ENCODE measurements at places on chromosomes 2 and 18. TPM values are rescaled to one million over a fixed set of nuclear protein-coding genes. Genes with fewer than 3 reads are reported as not detected.

Gene IL36A
- not detected for total RNA-seq

Gene CCBE1
- 21.7 TPM for total RNA-seq

Gene IL36G
- not detected for total RNA-seq

Gene POLR1A
- total RNA-seq = 9.5 TPM

Gene ERBB4
- total RNA-seq = not detected

Gene CABYR
- total RNA-seq = 3.6 TPM

Gene HOXD3
- total RNA-seq = 0.14 TPM

Gene B4GALT6
- total RNA-seq = 2.5 TPM

Gene MROH2A
- under 0.01 TPM for total RNA-seq

Gene IL18R1
- 1.5 TPM for total RNA-seq

Gene CGREF1
- 7.0 TPM for total RNA-seq

Gene KCNIP3
- total RNA-seq = 0.57 TPM

Gene DOK6
- 7.3 TPM for total RNA-seq

Gene FAM161A
- 1.9 TPM for total RNA-seq

Gene IGFBP2
- 4.7 TPM for total RNA-seq

Gene COL4A3
- total RNA-seq = 0.18 TPM

Gene OSR1
- total RNA-seq = 36.5 TPM

Gene STPG4
- 0.37 TPM for total RNA-seq

Gene GCA
- 3.7 TPM for total RNA-seq

Gene SPATA3
- total RNA-seq = not detected

Gene PDCD1
- not detected for total RNA-seq

Gene DSG2
- 2.3 TPM for total RNA-seq

Gene SERPINB7
- 1.4 TPM for total RNA-seq

Gene MGAT5
- 20.5 TPM for total RNA-seq

Gene ZNF804A
- 2.0 TPM for total RNA-seq

Gene ATL2
- total RNA-seq = 40.7 TPM

Gene FOXD4L1
- total RNA-seq = 0.09 TPM

Gene MRPL53
- total RNA-seq = 43.3 TPM

Gene MFSD2B
- total RNA-seq = 0.28 TPM

Gene LIMS2
- 3.1 TPM for total RNA-seq

Gene DSC2
- total RNA-seq = not detected

Gene CTAGE1
- total RNA-seq = not detected

Gene MEP1B
- not detected for total RNA-seq

Gene ABCA12
- total RNA-seq = under 0.01 TPM

Gene HPCAL1
- 14.9 TPM for total RNA-seq

Gene CCNYL1
- 6.7 TPM for total RNA-seq

Gene FN1
- total RNA-seq = 808 TPM

Gene LOXHD1
- not detected for total RNA-seq

Gene ANKRD29
- 7.3 TPM for total RNA-seq

Gene KATNAL2
- total RNA-seq = 3.6 TPM

Gene EMILIN1
- total RNA-seq = 242 TPM

Gene KANSL1L
- 18.6 TPM for total RNA-seq

Gene FRZB
- 0.09 TPM for total RNA-seq

Gene RGPD4
- total RNA-seq = not detected

Gene HOXD9
- 0.28 TPM for total RNA-seq

Gene CEBPZOS
- total RNA-seq = 9.1 TPM

Gene LONRF2
- 0.28 TPM for total RNA-seq

Gene ELOA2
- not detected for total RNA-seq

Gene ATP5F1A
- total RNA-seq = 765 TPM

Gene ANKRD30B
- under 0.01 TPM for total RNA-seq

Gene C2orf81
- 0.57 TPM for total RNA-seq

Gene TCF4
- total RNA-seq = 63.3 TPM

Gene CFAP53
- total RNA-seq = 0.71 TPM

Gene R3HDM1
- total RNA-seq = 4.3 TPM

Gene MRO
- total RNA-seq = 0.18 TPM

Gene SATB2
- 19.0 TPM for total RNA-seq

Gene REG1B
- total RNA-seq = not detected

Gene MYOM1
- 1.3 TPM for total RNA-seq

Measured in smooth muscle cell of bladder (primary cell).